T-helper 17 cell (primary cell): ENCODE measurements at places on chromosomes 5 and 9. TPM values are rescaled to one million over a fixed set of nuclear protein-coding genes. Genes with fewer than 3 reads are reported as not detected.

Gene LCN12
- 4.2 TPM for total RNA-seq

Gene FAM240B
- not detected for total RNA-seq

Gene DMRT3
- total RNA-seq: not detected

Gene OR13C4
- not detected for total RNA-seq

Gene WASHC1
- 19.4 TPM for total RNA-seq

Gene CARTPT
- total RNA-seq: not detected

Gene ARHGEF39
- 3.1 TPM for total RNA-seq

Gene ZNF618
- total RNA-seq: 1.7 TPM

Gene TNFSF8
- total RNA-seq: 45.7 TPM

Gene GRXCR2
- total RNA-seq: not detected

Gene GADD45G
- total RNA-seq: 14.3 TPM

Gene NR6A1
- total RNA-seq: 0.22 TPM

Gene HAVCR2
- 2.3 TPM for total RNA-seq
